H7 (cell line): ENCODE measurements at places on chromosomes 6 and 20.
A peak's percentile ranks its signal among the peaks of the same experiment; 100 is the strongest.

- no peak for DNase-seq
Observed at GRCh38 chr6:121216928-121217327, 117.4 kb downstream of the TBC1D32 start.

GRCh38 chr6:140446241-140446640 is 1071.8 kb upstream of the CITED2 start:
- DNase-seq = no peak

DNA sequence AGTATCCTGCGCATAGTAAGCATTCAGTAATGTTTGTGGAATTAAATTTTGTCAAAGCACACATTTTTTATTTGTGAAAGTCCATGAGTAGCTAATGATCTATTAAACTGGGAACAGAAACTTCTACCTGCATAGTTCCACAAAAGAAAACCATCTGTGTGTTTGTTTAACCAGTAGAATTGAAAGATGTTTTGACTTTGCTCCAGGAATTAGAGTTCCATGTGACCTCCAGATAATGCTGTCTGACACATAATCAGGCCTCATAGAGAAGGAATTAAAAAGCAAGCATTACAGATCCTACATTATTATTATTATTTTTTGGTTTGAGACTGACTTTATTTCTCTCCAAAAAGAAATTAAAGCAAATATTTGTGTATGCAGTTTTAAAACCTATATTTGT is 126.5 kb downstream of the PACRG start:
- no peak for DNase-seq

DNA sequence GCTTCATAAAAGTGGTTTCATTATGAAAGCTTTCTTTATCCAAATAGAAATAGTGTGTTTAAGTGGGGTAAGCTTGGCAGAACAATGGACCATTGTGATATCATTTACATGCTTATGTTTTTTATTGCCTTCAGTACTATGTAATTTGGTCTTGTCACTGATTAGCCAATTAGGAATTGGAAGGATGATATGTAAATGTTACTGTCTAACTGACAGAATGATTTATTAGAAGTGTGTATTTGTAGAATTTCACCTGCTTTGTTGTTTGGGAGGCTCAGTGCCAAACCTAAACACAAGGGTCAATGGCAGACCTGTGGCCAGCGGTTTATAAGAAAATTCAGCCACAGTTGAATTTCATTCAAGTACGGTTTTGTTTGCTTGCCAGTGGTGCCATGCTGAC is 39.0 kb downstream of the AIG1 start:
- DNase-seq = no peak

- DNase-seq = peak; percentile 69
Observed at GRCh38 chr6:159074120-159074684, 29.4 kb upstream of the TAGAP start.

DNA sequence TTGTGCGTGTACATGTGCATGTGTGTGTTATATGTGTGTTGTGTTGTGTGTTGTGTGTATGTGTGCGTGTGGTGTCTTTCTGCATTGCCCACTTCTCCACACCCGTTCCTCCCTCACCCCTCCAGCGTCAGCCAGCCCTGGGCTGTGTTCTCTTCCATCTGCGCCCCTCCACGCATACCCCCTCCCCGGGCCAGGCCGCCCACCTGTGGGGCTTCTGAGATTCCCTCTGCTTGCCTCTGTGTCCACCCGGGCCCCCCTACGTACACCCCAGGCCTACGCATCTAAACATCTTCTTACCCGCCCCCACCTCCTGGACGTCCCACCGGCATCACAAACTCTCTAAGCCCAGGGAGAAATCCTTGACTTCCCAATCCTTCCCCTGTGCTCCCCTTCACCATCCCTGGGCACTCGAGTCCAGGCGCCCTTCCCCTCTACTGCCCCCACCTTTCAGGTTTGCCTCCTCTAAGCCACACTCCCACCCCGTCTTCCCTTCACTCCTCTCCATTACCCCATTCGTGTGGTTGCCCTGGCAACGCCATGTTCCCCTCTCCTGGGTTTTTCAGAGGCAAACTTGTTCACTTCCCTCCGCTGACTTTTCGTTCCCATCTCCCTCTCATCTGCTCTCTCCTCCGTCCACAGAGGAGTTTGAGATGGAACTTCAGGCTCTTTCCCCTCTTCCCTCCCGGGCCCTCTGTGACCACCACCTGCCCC is 81.7 kb upstream of the NNAT start:
- peak; percentile 72 for DNase-seq

- no peak for DNase-seq
Observed at GRCh38 chr20:15905661-15906060, 667.6 kb downstream of the KIF16B start.

GRCh38 chr6:14763139-14763538 is 482.7 kb upstream of the JARID2 start:
- DNase-seq = no peak

DNA sequence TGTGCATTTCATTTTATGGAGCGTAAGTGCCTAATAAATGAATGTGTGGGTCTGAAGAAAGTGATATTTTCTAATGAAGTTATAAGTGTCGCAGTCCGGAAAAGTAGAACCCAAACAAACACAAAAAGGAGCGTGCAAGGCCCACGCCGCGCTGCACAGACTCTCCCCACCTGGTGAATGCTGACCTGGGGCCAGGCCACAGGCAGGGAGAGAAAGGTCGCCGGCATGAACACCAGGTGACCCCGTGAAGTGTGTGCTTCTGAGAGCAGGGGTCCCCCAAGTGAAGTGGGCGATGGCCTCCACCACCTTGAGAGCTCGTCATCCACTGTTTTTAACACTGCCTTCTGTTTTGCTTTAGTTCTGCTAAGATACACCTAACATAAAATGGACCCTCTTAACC is 114.8 kb downstream of the MYLK4 start:
- DNase-seq = no peak

- DNase-seq = peak; percentile 36
Observed at GRCh38 chr6:99241905-99242534, 107.5 kb downstream of the FAXC start.

DNA sequence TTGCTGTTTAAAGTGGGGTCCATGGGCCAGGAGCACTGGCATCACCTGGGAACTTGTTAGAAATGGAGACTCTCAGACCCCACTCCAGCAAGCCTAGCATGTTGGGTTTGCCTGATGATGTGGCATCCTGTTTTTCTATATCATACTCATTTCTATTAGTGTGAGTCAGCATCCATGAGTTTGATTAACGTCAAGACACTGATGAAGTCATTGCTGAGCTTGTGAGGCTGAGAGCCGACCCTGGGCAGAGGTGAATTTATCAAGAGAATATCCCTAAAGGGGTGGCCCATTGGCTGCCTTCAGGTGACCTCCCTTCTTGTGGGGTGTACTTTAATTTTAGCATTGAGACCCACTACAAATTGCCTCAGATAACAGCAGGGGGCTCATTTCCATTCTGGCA is 43.4 kb upstream of the RNF144B start:
- DNase-seq = no peak

GRCh38 chr6:79094938-79095337 is 16.9 kb upstream of the PHIP start:
- no peak for DNase-seq

- no peak for DNase-seq
Observed at GRCh38 chr6:155188707-155189496, 74.9 kb upstream of the CLDN20 start.

GRCh38 chr6:70142034-70142433 is 160.8 kb downstream of the COL9A1 start:
- no peak for DNase-seq

DNA sequence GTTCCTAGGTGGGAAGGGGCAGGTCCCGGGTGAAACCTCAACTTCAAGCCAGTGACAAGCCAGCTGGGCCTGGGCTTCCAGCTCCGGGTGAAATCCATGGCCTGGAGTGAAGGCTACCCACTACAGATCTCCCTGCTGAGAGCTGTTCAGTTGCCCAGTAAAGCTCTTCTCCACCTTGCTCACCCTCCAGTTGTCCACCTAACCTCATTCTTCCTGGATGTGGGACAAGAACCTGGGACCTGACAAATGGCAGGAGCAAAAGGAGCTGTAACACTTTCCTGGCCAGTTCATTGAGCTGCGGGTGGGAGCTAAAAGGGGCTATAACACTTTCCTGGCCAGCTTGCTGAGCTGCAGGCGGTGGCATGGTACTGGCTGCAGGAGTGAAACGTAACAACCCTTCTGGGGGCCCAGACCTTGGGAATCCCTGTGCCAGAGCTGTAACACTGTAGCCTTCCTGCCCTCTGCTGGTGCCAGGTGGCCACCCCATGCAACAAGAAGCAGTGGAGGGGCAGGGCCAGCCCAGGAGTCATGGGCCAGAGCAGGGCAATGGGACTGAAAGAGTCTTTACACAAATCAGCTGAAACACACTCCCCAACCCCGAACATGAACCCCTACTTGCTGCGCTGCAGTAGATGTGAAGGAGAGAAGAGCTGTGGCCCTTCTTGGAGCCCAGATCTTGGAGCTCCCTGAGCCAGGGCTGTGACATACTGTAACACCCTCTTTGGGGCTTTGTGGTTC is 3.6 kb upstream of the HINT3 start:
- DNase-seq = peak; percentile 57

- no peak for DNase-seq
Observed at GRCh38 chr6:157036245-157036711, 259.1 kb downstream of the ARID1B start.

DNA sequence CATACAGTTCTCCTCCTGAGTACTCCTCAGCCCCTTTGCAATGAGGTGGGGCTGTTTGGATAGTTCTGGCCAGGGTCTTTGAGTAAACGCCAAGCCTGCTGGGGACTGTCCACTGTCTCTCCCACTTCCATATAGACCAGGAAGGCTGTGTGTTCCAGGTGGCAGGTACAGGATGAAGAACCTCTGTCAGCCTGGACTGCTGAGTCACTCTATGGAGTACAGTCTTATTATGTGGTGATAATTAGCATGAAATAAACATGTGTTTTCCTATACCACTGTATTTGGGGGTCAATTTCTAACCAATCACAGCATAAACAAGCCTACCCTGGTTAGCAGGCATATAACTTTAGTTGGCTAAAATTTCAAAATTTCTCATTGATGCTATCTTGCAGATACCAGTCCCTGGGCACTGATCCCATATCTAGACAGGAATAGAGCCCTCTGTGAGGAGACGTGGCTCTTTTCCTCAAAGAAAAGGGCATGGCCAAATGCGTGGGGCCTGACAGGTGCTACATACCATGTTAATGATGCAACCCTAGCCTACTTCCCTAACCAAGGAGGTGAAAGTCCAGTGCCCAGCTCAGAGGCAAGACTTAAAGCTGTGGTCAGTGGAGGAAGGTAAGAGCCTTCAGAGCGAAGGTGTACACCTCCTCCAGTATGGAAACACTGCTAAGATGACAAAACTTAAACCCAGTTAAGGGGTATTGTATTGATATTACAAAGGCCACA is 4.5 kb upstream of the ALDH8A1 start:
- DNase-seq = no peak

DNA sequence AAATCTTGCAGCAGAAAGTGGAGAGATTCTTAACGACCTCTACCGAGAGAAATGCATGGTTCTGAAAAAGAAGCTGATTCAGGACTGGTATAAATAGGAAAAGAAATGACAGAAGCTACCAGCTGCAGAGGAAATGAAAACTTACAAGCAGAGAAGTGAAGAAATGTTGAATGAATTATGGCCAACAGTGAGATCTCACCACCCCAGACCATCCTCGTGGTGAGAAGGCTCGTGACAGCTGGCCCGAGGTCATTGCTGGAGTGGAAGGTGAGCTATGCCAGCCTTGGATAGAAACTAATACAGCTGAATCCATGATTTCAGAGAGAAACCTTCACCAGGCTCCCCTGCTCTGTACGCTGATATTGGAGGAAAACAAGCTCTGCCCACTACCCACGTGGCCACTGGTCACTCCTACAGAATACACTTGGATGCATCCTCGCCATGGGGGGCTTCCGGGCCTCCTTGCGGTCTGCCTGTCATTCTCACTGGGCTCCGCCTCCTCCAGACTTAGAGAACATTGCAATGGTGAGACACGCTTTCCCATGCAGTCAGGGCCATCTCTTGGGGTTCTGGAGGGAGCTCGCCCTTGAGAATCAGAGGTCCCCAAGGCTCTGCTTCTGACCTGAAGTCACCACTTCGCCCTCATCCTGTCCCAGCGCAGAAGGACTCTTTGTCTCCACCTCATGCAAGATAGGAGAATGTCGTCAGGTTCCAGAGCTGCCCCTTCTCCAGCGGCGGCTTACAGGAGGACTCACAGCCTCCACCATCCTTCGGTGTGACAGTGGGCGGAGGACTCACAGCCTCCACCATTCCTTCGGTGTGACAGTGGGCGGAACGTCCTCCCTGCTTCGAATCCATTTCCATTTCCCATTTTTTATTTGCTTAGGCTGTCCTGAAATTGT is 10.6 kb upstream of the TUBB2B start:
- DNase-seq = peak; percentile 21

GRCh38 chr6:16729183-16729691 is 32.0 kb downstream of the ATXN1 start:
- no peak for DNase-seq

- no peak for DNase-seq
Observed at GRCh38 chr6:32340242-32340641, 31.5 kb downstream of the TSBP1 start.

DNA sequence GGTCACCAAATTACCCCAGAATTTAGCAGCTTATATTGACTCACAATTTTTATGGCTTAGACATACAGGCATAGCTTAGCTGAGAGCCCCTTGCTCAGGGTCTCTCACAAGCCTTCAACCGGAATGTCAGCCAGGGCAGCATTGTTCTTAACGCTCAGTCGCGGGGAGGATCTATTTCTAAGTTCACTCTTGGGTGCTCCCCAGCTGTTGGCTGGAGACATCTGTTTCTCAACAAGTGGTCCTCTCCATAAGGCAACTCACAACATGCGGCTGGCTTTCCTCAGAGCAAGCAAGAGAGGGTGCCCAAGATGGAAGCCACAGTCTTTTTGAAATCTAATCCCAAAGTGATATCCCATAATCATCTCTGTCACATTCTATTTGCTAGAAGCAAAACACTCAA is 46.6 kb downstream of the SLX4IP start:
- DNase-seq = no peak

DNA sequence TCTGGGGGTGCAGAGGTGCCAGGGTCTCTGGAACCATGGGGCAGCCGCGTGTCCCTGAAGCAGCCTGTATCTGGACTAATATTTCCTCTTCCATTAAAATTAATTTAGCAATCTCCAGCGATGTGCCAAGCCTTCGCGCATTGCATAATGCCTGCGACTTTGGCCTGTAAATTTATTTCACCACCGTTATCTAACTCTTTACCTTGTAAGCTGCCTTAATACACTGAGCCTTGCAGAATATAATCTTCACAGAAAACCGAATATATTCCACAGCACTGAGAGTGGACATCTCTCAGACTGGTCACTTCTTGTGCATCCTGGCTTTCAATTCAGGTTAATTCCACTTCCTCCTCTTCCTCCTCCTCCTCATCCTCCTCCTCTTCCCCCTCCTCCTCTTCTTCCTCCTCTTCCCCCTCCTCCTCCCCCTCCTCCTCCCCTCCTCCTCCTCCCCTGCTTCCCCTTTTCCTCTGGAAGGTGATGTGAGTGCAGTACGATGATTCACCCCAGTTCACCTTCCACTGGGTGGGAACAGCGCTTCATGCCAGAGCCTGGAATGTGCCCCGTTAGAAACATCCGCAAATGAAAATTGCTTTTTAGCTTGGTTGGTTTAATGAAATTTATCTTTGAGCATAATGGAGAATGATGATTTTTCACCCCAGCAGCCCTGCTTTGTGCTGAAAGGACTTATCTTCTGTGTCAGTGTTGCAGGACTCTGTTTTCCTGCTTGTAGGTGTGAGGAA is 101.4 kb downstream of the CDH4 start:
- DNase-seq = no peak

- no peak for DNase-seq
Observed at GRCh38 chr20:14009208-14009607, 13.9 kb downstream of the MACROD2 start.

GRCh38 chr6:6131492-6132109 is 124.9 kb upstream of the NRN1 start:
- DNase-seq = peak; percentile 55
